Left renal cortex interstitium (tissue), 4 donors: ENCODE measurements at places on chromosomes 1 and 21. TPM values are rescaled to one million over a fixed set of nuclear protein-coding genes. Genes with fewer than 3 reads are reported as not detected.

The OR2AK2 gene
- not detected for polyA plus RNA-seq

DNA sequence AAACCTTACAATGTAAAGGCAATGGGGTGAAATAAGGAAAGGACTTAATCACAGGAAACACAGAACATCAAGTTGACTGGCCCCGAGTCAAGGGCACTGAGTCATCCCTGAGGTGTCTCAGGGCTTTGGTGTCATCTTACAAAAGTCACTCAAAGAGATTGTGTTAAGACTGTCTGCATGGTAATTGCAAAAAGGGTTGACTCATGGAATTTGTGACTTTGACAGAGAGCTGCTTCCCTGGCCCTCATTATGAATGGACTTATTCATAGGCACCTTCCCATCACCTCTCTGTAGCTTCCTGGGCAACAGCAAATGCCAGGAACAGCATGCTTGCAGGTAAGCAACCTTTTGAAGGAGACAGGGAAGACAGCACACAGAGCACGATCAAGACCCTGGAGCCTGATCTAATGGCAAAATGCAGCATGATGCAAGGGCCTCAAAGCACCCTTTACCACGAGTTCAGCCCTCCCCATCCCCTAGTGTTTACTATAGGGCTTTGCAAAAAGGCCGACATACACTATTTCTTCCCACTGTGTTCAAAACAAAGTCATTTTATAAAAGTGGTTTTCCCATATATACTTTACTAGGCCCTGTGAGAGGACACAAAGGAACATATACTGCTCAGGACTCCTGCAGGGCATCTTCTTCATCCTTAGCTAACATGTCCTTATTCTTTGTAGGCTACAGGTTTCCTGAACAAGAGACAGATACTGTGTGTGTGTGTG is 17.1 kb downstream of the ZP4 start:
- DNase-seq = no peak

DNA sequence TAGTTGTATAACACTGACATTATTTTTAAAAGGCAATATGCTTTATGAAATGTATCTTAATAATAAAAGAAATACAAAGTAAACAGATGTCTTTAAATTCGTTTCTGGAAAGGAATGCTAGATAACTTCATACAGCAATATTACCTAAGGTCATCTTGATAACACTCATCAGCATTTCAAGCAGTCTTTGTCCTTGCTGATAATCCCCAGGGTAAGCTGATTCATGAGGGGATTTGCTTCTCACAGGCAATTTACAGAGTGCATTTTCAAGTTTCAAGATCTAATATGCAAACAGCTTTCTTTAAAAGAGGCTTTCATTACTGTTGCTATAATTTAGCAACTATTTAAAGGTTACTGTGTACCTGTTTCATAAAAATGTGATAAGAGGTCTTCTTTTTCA is 75.2 kb upstream of the NEK2 start:
- DNase-seq = no peak

GRCh38 chr1:2786329-2787162 is 14.9 kb downstream of the TTC34 start:
- DNase-seq = no peak

DNA sequence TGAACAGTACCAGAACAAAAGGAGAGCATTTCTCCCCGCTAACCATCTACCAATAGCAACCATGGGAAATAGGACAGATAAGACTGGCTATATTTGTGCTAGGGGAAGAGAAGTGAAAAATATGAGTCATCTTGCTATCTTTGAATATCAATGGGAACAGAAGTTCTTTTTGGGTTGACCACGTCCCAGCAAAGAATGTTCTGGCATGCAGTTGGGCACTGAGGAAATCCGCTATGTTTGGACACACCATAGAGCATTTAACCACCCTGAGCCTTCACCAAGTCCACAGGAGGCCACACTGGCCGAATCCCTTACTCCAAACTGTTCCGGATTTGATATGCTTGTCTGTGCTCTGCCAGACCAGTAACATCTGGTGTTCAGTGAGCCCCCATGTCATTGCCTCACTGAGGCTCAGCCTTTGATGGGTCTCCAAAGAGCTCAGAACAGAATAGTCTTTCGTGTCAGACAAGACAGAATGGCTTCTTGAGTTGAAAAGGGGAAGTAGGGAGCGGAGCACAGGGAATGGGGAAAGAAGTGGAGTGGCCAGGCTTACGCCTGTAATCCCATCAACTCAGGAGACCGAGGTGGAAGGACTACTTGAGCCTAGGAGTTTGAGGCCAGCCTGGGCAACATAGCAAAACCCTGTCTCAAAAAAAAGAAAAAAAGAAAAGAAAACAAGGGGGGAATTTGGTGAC is 81.4 kb downstream of the SMYD2 start:
- DNase-seq = no peak

DNA sequence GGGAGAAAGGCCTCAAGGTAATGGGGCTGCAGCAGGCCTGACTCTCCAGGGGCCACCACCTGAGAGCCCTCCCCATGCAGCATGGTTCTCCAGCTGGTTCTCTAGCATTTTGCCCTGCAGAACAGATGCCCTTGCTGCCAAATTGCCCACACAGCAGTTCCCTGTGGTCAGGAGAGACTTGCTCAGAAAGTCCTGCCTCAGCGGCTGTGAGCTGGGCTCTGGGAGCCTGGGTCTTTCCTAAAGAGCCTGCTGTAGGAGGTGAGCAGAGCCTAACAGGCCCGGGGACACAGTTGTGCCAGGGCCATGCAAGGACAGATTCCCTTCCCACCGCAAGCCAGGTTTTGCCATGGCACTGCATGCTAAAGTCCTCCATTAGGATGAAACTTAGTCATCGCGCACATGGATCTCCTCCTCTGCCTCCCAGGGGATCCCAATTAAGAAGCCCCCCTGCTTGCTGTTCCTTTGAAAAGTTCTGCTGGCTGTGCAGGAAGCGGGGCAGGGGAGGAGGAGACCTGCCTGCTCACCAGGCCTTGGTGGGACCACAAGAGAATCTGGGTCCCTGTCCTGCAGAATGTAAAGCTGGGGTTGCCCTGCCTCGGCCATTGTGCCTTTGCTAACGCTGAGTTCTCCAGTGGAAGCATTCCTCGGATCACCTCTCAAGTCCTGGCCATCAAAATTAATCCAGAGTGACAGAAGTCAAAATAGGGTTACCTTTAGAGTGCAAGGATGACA is 21.4 kb downstream of the TEX35 start:
- DNase-seq = no peak

The FCRL5 gene
- polyA plus RNA-seq = 0.06 TPM

DNA sequence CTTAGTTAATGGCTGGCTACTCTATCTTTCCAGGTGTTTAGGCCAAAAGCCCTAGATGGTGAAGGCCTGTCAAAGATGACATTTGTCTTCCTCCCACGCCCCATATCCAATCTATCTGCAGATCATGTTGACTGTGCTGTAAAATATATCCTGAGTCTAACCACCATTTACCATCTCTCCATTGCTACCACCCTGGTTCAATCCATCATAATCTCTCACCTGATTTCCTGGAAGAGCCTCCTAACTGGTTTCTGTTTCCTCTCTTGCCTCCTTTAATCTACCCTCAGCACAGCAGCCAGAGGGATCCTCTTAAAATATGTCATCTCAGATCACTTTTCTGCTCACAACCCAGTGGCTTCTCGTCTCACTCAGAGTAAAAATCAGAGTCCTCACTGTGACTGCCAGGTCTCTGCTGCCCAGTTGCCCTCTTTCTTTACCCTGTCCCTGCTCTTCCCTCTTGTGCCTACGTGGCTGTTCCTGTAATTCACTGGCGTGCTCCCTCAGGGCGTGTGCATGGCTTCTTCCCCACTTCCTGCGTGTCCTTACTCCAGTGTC is 17.8 kb downstream of the TMEM50A start:
- DNase-seq = no peak

The TSPAN1 gene
- 65.6 TPM for polyA plus RNA-seq

GRCh38 chr1:115495625-115496024 is 146.1 kb upstream of the VANGL1 start:
- DNase-seq = no peak

- peak; percentile 76 for DNase-seq
Measured at GRCh38 chr1:88998716-88999115, 6.3 kb upstream of the KYAT3 start.

DNA sequence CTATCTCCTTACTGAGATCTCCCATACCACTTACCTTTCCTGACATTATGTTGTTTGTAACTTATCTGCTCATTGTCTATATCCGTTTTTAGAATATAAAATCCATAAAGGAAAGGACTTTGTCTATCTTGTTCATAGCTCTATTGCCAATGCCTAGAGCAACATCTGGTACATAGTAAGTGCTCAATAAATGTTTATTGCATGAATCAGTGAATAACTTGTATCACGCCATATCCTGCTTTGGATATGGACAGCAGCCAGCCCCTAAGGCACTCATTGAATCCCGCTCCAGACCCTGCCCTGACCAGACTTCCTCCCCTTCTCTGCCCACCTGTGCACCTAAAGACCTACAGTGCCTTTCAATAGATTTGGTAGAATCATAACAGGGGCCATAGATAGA is 298.1 kb upstream of the PLXNA2 start:
- no peak for DNase-seq

The SPRR1B gene
- not detected for polyA plus RNA-seq

GRCh38 chr1:232776526-232777106 is 28.6 kb upstream of the MAP10 start:
- no peak for DNase-seq

The NTMT2 gene
- polyA plus RNA-seq = 0.18 TPM

DNA sequence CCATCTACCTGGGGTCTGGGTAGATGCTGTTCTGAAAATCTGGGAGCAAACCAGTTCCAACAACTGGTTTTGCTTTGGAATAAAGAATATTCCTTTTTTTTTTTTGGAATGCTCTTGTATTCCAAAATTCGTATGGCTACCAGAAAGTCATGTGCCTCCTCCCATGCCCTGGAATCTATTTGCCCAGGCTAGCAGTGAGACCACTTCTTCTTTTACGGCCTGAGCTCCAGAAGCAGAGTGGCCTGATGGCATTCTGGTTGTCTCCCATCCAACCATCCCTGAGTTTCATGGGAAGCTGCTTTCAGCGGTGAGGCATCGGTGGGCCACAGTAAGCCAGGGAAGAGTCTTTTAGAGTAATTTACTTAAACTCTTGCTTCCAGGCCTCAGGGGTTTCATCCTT is 113.4 kb upstream of the RAB4A start:
- no peak for DNase-seq

The MAP10 gene
- 5.8 TPM for polyA plus RNA-seq

- DNase-seq = no peak
Measured at GRCh38 chr1:76443217-76443616, 368.7 kb downstream of the ST6GALNAC3 start.

The TBX15 gene
- 0.34 TPM for polyA plus RNA-seq

The KRTAP22-1 gene
- polyA plus RNA-seq = not detected

GRCh38 chr1:166089804-166090203 is 77.0 kb downstream of the FAM78B start:
- no peak for DNase-seq

The KRTAP12-2 gene
- polyA plus RNA-seq = not detected

GRCh38 chr1:204413170-204413535 is 1.5 kb upstream of the PPP1R15B start:
- DNase-seq = no peak

DNA sequence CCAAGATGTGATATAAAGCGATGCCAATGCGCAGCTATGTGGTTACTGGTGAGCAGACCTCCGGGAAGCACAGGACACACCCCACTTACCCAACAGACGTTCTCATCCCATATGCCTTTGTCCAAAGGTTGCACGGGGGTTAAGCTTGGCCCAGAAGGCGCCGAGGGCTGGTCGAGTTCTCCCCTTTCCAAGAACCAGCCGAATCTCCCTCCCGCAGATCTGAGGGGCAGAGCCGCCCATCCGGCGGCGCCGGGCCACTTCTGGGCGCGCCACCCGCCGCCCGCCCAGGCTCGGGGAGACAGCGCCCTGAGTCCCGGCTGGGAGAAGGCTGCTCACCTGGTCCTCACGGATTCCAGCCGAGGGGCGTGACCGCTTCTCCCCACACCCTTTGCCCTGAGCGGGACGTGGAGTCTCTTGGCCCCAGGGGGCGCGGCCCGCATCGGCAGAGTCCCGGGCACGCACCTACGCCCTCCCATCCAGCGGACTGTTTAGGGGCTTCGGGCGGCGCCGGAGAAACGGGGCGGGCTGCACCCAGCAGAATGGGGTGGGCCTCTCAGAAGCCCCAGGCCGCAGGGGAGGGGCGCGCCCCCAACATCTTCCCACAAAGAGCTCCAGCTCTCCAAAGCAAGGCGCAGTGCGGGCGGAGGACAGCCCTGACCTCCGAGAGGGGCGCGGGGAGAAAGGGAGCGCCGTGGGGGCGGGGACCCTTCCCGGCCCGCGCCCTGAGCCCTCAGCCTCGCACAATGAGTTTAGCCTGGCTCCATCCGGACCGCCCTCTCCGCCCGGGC is 615 bp downstream of the GPR161 start:
- no peak for DNase-seq

The C1orf53 gene
- polyA plus RNA-seq = 2.5 TPM

DNA sequence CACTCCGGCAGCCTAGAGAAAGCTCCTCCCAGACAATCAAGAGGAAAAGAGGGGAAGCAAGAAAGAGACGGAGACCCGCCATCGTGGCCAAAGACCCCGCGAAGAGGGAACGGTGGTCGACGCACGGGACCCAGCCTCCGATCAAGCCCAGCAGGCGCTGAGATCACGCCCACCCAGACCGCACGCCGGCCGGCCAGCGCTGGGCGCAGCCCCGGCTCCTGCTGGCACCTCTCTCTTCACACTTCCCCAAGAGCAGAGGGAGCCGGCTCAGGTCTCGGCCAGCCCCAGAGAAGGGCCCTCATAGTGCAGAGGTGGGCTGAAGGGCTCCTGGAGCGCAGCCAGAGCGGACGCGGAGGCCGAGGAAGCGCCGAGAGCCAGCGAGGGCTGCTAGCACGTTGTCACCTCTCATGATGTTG is 918.4 kb upstream of the ADAMTS5 start:
- no peak for DNase-seq

The RO60 gene
- 38.7 TPM for polyA plus RNA-seq

DNA sequence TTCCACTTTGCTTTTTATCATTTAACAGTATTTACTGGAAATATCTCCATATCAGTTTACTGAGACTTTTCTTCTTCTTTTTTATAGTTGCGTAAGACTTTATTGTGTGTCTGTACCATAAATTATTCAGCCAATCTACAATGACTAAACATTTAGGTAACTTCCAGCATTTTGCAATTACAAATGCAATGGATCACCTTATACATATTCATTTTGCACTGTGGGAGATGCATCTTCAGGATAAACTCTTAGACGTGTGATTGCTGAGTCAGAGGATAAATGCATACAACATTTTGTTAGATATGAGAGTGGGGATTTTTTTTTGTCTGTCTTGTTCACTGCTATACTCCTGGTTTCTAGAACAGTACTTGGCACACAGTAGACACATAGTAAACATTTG is 95.7 kb upstream of the GCLM start:
- no peak for DNase-seq

The TCP10L gene
- polyA plus RNA-seq = 1.5 TPM

The MIXL1 gene
- 0.24 TPM for polyA plus RNA-seq

The RCSD1 gene
- polyA plus RNA-seq = 13.1 TPM

DNA sequence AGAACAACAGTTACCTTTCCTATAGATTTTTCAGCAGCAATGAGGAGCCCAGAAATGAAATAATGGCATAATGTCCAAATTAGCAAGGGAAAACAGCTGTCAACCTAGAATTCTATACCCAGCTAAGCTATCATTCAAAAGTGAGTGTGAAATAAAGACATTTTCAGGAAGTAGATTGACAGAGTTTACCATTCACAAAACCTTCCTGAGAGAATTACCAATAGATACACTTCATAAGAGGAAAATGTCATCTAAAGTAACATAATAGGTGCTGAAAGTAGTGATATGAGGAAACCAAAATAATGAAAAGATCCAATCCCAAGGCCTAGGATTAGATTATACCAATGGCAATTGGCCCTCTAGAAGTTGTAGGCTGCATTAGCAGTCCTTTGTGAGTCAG is 34.6 kb downstream of the OBSCN start:
- no peak for DNase-seq

GRCh38 chr1:6209661-6210580 is 4.0 kb downstream of the RNF207 start:
- no peak for DNase-seq

GRCh38 chr1:39407896-39408640 is 83.4 kb upstream of the BMP8A start:
- DNase-seq = no peak
